ENCODE measurements at places on chromosomes 13 and 19.

DNA sequence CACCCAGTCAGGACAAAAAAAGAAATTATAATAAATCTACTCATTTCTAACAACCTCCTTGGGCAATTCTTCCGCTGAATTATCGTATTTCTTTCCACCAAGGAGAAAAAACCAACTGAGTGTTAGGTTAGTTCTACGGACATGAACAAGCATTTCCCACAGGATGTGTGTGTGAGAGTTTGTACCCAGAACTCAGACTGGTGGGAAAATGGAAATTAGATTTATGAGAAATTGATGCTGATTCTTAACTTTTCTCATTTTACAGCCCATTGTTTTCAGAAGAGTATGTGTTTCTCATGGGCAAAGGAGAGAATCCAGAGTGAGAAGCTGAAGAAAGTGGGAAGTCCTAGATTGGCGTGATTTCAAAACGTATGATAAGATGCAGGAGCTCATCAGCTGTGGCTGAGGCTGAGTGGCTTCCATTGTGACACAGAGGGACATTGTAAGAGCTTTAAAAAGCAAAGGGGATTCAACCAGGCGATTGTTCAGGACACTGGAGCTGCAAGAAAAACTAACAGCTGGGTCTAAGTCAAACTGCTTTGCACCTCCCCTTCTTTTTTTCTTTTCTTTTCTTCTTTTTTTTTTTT is 184.7 kb upstream of the ARGLU1 start:
- DNase-seq, result no peak

DNA sequence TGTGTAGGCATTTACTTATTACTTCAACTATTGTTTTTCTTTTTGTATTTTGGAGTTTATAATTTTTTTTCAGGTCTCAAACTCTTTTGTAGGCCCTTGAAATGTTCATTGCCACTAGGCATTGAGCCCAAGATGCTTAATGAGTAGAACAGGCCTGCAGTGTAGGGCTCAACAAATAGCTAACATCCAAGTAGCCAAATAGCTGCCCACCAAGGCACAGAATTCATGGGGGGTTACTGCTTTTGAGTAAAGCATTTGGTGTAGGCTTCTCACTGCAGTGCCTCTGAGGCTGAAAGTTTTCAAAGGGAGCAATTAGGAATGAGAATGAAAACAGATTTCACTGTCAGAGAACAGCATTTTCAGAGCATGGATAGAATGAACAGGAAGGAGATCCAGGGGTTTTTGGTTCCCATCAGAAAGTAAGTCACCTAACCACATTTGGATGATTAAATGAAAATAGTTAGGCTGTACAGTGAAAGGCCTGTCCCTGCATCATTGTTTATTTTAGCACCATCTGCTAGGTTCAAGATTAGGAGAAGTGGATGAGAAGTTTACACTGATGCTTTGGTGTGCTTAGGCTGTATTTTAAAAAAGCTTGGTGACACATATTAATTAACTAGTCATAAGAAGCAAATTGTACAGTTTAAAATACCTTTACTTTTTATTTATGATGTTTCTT is 61.0 kb downstream of the EDNRB start:
- DNase-seq, result peak; percentile 41

GRCh38 chr19:3849092-3849491 is 19.7 kb downstream of the ZFR2 start:
- no peak for DNase-seq

DNA sequence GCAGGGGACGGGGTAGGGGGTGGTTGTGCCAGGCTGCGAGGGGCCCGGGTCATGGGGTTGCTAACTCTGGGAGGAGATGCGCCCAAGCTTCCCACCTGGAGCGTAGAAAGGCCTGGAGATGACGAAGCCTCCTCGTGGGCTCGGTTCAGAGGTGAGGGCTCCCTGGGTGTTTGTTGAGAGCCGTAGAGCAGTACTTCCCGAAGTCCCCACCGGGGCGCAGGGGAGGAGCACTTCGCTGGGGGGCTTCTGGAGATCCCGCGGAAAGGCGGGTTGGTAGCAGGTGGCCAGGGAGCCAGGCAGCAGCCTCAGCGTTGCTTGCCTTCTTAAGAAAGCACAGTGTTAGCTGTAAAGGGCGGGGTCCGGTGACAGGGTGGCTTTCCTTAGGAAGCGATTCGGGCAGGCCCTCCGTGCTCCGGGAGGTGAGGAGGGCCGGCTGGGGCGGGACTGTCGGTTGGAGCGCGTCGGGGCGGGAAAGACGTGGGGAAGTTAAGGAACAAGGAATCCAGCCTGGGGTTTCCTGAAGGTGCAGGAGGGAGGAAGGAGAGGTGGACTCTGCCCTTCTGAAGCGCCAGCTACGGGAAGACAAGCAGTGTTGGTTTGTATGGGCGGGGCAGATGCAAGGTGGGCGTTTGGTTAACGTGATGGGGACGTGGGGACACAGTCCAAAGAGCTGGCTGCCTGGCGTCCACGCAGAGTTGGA is 3.3 kb downstream of the VSTM2B start:
- no peak for DNase-seq

- no peak for DNase-seq
These were observed 28.1 kb downstream of the KEAP1 start for GRCh38 chr19:10474962-10475451.

DNA sequence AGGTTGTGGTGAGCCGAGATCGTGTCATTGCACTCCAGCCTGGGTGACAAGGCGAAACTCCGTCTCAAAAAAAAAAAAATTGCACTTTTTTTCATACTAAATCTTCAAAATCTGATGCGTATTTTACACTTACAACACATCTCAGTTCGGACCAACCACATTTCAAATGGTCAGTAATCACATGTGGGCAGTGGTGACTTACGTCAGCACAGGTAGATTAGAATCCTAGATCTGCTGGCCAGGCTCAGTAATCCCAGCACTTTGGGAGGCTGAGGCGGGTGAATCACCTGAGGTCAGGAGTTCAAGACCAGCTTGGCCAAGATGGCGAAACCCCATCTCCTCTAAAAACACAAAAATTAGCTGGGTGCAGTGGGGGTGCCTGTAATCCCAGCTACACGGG is 1.6 kb upstream of the FARSA start:
- no peak for DNase-seq

- peak; percentile 85 for DNase-seq
These were observed 25.0 kb downstream of the SH3GL1 start for GRCh38 chr19:4375164-4376027.

GRCh38 chr19:4086411-4086867 is 19.7 kb upstream of the ZBTB7A start:
- DNase-seq, result no peak

GRCh38 chr19:56874530-56874929 is 34.0 kb upstream of the PEG3 start:
- DNase-seq, result no peak

DNA sequence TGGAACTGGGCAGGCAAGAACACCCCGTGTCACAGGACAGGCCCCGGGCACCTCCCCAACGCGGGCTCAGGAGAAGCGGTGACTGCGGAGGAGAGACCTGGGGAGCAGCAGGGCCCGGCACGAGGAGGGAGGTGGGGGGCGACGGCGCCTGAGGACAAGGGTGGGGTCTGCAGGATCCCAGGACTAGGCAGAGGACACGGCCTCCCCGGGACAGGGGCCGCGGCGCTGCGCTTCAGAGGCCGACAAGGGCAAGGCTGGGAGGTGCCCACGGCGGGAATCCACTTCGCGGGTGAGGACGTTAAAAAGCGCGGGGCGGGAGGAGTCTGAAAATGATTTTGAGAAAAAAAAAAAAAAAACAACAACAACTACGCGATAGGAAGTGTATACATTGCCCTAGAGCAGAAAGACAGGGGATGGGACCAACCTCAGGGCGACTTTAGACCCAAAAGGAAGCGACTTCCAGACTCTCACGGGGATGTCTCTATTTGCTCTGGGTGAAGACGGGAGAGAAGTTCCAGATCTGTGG is 44.9 kb downstream of the ZNF611 start:
- no peak for DNase-seq

DNA sequence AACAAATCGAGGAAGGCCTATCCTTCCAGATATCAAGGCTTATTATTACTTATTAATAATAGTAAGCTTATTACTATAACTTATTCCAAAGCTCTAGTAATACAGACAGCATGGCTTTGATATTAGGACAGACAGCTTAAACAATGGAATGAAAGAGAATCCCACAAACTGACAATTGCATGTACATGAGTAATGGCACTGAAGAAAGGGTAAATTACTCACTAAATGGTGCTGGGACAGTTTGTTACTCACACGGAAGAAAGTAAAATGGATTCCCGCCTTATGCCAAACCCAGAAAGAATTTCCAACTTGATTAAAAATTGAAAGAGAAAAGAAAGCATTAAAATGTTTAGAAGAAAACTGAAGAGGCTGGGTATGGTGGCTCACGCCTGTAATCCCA is 60.3 kb downstream of the MIPEP start:
- DNase-seq, result peak; percentile 33

DNA sequence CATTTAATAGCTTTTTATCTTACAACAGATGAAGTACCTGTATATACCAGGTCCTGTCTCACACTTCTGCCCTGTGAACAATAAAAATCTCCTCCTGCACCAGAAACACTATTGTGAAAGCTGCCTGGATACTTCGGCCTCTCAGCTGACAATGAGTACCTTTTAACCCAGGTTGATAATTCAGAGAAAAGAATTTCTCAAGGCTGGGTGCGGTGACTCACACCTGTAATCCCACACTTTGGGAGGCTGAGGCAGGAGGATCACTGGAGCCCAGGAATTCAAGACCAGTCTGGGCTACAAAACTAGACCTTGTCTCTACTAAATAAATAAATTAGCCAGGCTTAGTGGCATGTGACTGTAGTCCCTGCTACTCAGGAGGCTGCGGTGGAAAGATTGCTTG is 65.3 kb upstream of the TM9SF2 start:
- DNase-seq, result no peak

DNA sequence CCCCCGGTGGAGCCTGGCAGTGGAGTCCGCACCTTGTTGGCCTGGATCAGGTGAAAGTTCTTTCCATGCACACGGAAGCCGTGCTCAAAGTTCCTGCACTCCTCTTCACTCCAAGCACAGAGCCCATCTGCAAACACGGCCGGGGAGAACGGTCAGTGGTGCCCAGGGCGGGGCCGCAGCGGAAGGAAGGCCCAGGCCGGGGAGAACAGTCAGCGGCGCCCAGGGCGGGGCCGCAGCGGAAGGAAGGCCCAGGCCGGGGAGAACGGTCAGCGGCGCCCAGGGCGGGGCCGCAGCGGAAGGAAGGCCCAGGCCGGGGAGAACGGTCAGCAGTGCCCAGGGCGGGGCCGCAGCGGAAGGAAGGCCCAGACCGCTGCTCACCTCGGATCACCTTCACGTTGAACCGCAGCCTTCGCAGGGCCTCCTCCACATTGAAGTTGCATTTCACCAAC is 20.6 kb upstream of the PLPP2 start:
- no peak for DNase-seq

GRCh38 chr19:19223060-19223459 is 11.3 kb downstream of the NCAN start:
- no peak for DNase-seq

- no peak for DNase-seq
These were observed 32.4 kb upstream of the CACNA1A start for GRCh38 chr19:13538601-13539253.

GRCh38 chr19:48634036-48634342 is 3.2 kb downstream of the DBP start:
- DNase-seq, result no peak

DNA sequence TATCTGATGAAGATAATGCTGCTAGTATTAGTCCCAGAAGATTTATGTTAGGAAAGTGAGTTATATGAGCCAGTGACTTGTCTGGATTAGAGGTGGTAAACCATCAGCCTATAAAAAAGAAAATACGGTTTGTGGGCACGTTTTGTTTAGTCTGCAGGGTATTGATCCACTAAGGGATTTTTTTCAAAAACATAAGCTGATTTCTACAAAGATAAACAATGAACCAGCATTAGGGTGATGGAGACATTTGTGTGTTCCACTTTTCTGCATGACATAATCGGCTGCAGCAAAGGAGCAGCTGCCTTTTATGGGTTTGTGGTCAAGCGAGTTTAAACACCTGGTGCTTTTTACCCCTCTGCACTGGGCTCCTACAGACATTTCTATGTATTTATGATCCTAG is 836.4 kb upstream of the GPC6 start:
- peak; percentile 16 for DNase-seq

- DNase-seq, result no peak
These were observed 79.4 kb downstream of the MBNL2 start for GRCh38 chr13:97301382-97302095.

- DNase-seq, result no peak
These were observed 9.0 kb upstream of the CIRBP start for GRCh38 chr19:1259876-1260748.

DNA sequence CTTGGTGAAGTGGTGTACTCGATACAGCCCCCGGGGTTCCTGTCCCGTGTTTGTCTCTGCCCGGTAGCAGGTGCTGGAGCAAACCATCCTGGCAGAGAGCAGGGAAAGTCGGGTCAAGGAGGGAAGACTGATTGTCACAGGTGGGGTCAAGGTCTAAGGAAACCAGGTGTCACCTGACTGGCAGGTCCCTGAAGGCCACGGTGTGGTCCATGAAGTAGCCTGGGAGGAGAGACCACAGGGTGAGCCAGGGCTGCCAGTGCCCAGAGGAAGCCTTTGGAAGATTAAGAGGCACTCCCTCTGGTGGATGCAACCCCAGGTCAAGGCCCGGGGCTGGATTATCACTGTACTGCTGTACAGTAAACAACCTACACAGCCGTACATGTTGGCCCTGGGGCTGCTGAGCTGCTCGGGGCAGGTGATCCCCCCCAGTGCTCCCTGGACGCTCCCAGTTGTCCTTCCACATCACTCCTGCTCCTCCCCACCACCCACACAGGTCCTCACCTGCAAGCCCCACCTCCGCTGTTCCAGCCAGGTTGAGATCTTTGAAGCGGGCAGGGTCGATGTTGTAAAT is 6.0 kb upstream of the CCER2 start:
- DNase-seq, result no peak

GRCh38 chr19:50458396-50459066 is 17.8 kb upstream of the EMC10 start:
- no peak for DNase-seq

- DNase-seq, result peak; percentile 56
These were observed at the start of gene R3HDM4 for GRCh38 chr19:913080-913748. TSS of gene R3HDM4 (minus strand) at chr19:913219. CDS start at chr19:913157, 62 bp downstream.

DNA sequence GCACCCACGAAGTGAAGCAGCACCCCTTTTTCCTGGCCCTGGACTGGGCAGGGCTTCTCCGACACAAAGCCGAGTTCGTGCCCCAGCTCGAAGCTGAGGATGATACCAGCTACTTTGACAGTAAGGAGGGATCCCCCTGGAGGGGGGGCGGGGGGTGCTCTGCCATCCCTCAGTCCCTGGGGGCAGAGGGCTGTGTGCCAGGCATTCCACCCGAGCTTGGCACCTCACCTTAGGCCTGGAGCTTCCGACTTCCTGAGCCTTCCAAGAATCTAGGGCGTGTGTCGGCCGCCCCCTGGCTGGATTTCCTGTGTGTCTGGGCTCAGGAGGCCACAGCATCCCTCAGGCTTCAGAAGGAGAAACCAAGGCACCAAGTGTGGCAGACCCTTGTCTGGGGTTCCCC is 15.7 kb upstream of the PIK3R2 start:
- DNase-seq, result no peak

GRCh38 chr13:44652168-44652567 is 76.0 kb upstream of the TSC22D1 start:
- DNase-seq, result no peak

- DNase-seq, result peak; percentile 4
These were observed 61.0 kb upstream of the SHISA2 start for GRCh38 chr13:26112843-26113242.

- DNase-seq, result no peak
These were observed 25.9 kb downstream of the ACSBG2 start for GRCh38 chr19:6161271-6161850.
